ENCODE measurements at places on chromosomes 4 and X.

GRCh38 chrX:67555578-67556203 is 11.9 kb downstream of the AR start:
- no peak for DNase-seq

- no peak for DNase-seq
These were observed 329.3 kb downstream of the GBA3 start for GRCh38 chr4:23022032-23022431.

- no peak for DNase-seq
These were observed 31.2 kb upstream of the TSPAN5 start for GRCh38 chr4:98689507-98690174.

- no peak for DNase-seq
These were observed 1783.4 kb upstream of the AGA start for GRCh38 chr4:179225594-179225993.

- DNase-seq: no peak
These were observed 2.8 kb downstream of the RTL5 start for GRCh38 chrX:72128881-72129280.

DNA sequence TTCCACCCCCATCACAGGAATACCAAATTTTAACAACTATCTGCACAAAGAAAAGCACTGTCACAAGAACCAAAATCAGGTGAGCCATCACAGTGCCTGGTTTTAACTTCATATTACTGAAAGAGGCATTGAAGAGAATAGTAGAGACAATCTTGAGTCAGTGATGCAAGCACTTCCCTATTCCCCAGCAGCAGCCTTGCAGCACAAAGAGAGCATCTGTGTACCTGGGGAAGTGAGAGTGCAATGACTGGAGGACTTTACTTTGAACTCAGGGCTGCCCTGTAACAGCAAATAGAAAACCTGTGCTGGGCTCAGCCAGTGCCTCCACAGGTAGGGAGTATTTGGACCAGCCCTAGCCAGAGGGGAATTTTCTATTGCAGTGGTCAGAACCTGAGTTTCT is 361.8 kb downstream of the TEX13C start:
- DNase-seq: no peak

- no peak for DNase-seq
These were observed 623.8 kb upstream of the DIPK2B start for GRCh38 chrX:45824471-45824870.

GRCh38 chr4:118917582-118917981 is 28.9 kb downstream of the SYNPO2 start:
- DNase-seq: no peak

DNA sequence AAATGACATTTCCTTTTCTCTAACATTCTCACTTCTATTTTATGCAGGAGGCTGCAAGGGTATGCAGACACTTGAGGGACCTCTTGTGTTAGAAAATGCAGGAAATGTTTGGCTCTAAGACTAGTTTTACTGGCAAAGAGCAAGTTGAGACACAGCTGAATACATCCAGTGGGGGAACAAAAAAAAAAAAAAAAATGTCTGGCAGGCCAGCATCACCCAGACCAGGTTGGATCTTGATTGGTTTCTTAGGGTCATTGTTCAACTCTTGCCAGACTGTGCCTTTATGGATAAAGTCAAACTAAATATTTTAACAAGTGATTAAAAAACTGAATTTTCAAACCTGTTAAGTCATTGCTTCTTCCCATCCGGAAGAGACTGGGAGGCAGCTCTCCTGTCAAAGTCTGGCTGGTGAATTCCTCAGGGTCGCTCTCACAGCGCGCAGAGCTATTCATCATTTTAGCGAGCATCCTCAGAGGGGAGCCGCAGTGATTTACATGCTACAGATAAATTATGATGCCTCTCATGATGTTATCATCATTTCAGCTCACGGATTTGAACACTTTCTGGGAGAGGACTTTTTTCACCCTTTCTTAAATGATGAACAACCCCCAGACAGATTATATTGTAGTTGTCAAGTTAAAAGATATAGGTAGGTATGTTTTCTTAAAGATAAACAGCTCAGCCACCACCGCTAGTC is 23.6 kb upstream of the PACRGL start:
- DNase-seq: no peak

GRCh38 chr4:114302472-114302871 is 296.1 kb upstream of the UGT8 start:
- DNase-seq: no peak

GRCh38 chr4:185592438-185592837 is 57.1 kb upstream of the PDLIM3 start:
- no peak for DNase-seq

GRCh38 chrX:139297638-139298037 is 232.9 kb upstream of the F9 start:
- DNase-seq: no peak

GRCh38 chr4:138805736-138806135 is 209.8 kb upstream of the NOCT start:
- DNase-seq: no peak

- no peak for DNase-seq
These were observed 16.6 kb downstream of the AP1S2 start for GRCh38 chrX:15838017-15838416.

GRCh38 chrX:71475785-71476540 is 56.9 kb upstream of the OGT start:
- DNase-seq: no peak

Data from NCI-H2171 (cell line).